ENCODE measurements at places on chromosomes 13 and 19. TPM values are rescaled to one million over a fixed set of nuclear protein-coding genes. Genes with fewer than 3 reads are reported as not detected.

- no peaks in the 10 kb centered on the region for H3K27me3 ChIP-seq
- H3K4me3 ChIP-seq = no peak overlapping the region
- no peaks in the 10 kb centered on the region for H3K36me3 ChIP-seq
- no peak overlapping the region for H3K27ac ChIP-seq
These were observed 52.5 kb downstream of the CRYL1 start for GRCh38 chr13:20473139-20473538.

The CEACAM3 gene
- not detected for total RNA-seq

- H3K36me3 ChIP-seq = no peaks in the 10 kb centered on the region
- no peak overlapping the region for H3K4me3 ChIP-seq
These were observed 447.4 kb downstream of the COG6 start for GRCh38 chr13:40102854-40103253.

GRCh38 chr19:23346696-23347095 is 48.6 kb downstream of the ZNF91 start:
- no peaks in the 10 kb centered on the region for H3K27me3 ChIP-seq
- DNase-seq = no peak
- H3K4me3 ChIP-seq = no peak overlapping the region
- H3K27ac ChIP-seq = no peak overlapping the region

GRCh38 chr19:51347209-51347928 is 5.4 kb upstream of the VSIG10L start:
- H3K36me3 ChIP-seq = peaks cover 38% of the 10 kb centered on the region
- no peaks in the 10 kb centered on the region for H3K27me3 ChIP-seq
- H3K4me1 ChIP-seq = peaks cover 42% of the 10 kb centered on the region
- no peak overlapping the region for H3K4me3 ChIP-seq

DNA sequence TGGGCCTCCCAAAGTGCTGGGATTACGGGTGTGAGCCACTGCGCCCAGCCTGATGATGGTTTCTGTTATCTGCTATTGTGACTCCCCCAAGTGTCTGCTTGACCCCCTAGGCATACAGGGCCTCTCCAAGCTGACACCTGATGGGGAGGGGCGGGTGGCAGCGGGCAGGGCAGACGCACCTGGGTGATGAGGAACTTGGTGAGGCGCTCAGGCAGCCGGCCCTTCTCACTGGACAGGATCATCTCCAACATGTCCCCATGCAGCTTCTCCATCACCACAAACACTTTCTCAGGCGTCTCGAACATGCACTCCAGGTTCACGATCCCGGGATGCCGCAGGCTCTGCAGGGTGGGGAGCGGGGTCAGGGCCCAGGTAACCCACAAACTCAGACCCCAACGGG is 27.6 kb downstream of the PRKD2 start:
- no peaks in the 10 kb centered on the region for H3K27me3 ChIP-seq
- H3K27ac ChIP-seq = no peak overlapping the region
- H3K4me3 ChIP-seq = no peak overlapping the region
- peaks cover 23% of the 10 kb centered on the region for H3K36me3 ChIP-seq
- DNase-seq = no peak

DNA sequence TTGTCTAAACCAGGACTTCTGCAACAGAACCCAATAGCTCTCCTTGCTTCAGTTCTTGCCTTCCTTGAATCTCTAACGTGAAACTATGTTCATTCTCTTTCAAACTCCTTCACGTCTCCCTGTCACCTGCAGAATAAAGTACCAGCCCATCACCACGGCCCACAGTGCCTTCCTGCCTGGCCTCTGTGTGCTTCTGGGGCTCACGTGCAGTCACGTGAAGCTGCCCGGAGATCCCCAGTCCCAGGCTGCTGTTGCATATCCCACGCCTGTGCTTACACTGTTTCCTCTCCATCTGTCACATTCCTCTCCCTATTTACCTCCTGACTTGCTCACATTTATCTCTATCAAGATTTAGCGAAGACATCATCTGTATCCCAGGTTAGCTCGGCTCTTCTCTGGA is 102.8 kb downstream of the STARD13 start:
- no peak overlapping the region for H3K4me3 ChIP-seq
- H3K27me3 ChIP-seq = no peaks in the 10 kb centered on the region
- H3K36me3 ChIP-seq = no peaks in the 10 kb centered on the region

- DNase-seq = no peak
- H3K27ac ChIP-seq = no peak overlapping the region
- no peak overlapping the region for H3K4me3 ChIP-seq
- H3K36me3 ChIP-seq = no peaks in the 10 kb centered on the region
- no peaks in the 10 kb centered on the region for H3K4me1 ChIP-seq
- no peaks in the 10 kb centered on the region for H3K27me3 ChIP-seq
These were observed 273.4 kb downstream of the DACH1 start for GRCh38 chr13:71593566-71593965.

Measured in B cell (primary cell).